ENCODE measurements at places on chromosomes 5 and 9.

- no peak for DNase-seq
Measured at GRCh38 chr9:99345942-99346341, 123.9 kb downstream of the SEC61B start.

- DNase-seq: no peak
Measured at GRCh38 chr9:14838701-14839100, 71.5 kb downstream of the FREM1 start.

DNA sequence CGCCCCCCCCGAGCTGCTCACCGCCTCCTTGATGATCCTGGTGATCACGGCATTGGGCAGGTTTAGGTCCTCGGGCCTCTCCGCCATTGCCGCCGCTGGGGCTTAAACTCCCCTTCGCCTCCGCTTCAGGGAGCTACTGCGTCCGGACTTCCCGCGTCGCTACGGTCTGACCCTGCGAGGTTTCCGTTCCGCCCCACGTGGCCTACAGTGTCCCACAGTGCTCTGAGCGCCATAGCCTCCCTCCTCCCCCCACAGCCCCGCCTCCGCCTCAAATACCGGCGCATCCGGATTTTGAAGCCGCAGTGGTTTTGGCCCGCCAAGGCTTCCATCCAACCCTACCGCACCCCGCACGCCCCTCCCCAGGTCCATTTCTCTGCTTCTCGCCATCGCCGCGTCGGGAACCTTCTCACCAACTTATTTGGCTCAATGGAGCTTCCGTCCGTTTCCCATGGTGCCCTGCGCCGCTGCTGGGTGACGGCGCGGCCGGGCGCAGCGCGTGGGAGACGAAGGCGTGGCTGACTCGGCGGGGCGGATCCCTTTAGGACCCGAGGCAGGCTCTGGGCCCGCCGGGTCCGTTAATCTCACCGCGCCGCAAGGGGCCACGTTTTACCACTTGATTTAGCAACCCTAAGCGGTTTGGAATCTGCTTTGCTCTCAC is at the start of the genes C9orf43 and POLE3:
TSS of gene C9orf43 (plus strand) at position 541 of the 658 bp plus-strand sequence. CDS start 2,747 bp downstream, outside the sequence.
TSS of gene POLE3 (minus strand) at position 469 of the 658 bp plus-strand sequence. CDS start at position 87, 382 bp downstream.
- DNase-seq: peak; percentile 97

DNA sequence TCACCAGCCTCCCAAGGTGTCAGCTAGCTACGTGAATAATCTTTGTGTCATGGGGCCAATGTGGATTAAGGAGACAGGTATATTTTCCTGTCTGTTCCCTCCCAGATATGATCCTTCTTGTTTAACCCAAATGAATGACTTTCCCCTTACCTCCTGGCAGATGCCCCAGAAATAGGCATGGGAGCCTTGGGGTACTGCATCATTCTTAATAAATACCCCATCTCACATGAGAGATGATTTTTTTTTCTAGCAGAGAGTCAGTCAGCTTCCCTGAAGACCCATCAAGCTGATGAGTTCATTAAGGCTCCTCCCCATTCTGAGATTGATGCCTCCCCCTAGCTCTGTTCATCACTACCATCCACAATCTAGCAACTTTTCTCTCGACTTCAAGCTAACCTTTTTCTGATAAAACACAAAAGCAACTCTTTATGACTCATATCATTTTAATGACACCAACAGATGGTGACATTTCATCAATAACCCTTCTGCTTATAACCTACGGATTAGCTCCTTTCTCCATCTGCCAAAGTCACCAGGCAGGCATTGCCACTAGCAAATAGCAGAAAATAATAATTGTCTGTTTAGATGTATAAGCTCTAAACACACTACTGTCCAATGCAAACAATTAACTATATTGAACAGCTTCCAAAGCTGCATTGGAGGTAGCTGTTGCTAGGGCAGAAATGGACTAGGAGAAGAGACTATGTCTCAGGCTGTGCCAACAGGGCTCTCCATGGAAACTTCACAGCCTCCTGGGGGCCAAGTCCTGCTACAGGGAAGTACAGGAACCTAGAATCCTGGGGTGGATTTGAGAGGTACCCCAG is 143.7 kb downstream of the ACER2 start:
- DNase-seq: no peak

GRCh38 chr5:96661855-96662724 is at the start of gene CAST:
TSS of gene CAST (plus strand) at chr5:96662376. CDS start at chr5:96662423, 47 bp downstream.
- DNase-seq: peak; percentile 93

- DNase-seq: no peak
Measured at GRCh38 chr5:120550358-120550757, 86.3 kb downstream of the PRR16 start.

DNA sequence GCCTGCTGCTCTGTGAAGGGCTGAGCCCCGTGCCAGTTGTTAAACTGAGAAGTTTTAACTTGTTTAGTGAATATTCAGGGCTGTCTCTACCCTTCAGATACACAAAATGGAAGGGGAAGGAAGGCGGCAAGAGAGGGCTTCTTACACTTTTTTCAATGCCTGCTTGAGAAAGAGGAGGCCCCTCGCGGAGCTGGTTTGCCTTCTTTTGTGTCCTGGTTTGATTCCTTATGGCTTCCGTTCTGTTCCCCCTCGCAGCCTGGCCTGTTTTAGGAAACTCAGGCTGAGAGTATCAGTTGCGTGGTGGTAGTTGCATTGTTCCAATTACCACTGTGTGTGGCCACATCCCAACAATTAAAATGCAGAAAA is 1.0 kb downstream of the FAM53C start:
- DNase-seq: no peak

- peak; percentile 87 for DNase-seq
Measured at GRCh38 chr5:180868960-180869359, 7.9 kb upstream of the ZFP62 start.

- DNase-seq: no peak
Measured at GRCh38 chr5:100446879-100447430, 88.2 kb upstream of the FAM174A start.

- no peak for DNase-seq
Measured at GRCh38 chr5:38613992-38614836, 57.8 kb upstream of the LIFR start.

DNA sequence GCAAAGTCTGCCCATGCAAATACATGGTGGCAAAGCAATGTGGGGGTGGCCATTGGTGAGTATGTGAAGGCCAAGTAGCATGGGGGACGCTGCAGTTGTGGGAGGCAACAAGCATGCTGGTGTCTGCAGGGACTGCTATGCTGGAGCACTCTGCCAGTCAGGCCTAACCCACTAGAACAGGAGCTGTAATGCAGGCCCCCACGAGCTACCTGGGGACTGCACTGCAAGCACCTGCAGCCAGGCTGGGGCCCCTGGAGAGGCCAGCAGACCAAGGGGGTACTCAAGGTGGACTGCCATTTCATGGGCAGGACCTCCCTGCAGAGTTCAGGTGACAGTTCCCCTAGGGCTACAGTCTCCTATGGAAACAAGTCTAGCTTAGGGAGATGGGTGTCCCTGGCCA is 183.8 kb upstream of the PDE4D start:
- DNase-seq: no peak

- DNase-seq: no peak
Measured at GRCh38 chr5:65674749-65675148, 47.2 kb downstream of the SGTB start.

- DNase-seq: no peak
Measured at GRCh38 chr5:80230269-80230992, 25.4 kb downstream of the SERINC5 start.

DNA sequence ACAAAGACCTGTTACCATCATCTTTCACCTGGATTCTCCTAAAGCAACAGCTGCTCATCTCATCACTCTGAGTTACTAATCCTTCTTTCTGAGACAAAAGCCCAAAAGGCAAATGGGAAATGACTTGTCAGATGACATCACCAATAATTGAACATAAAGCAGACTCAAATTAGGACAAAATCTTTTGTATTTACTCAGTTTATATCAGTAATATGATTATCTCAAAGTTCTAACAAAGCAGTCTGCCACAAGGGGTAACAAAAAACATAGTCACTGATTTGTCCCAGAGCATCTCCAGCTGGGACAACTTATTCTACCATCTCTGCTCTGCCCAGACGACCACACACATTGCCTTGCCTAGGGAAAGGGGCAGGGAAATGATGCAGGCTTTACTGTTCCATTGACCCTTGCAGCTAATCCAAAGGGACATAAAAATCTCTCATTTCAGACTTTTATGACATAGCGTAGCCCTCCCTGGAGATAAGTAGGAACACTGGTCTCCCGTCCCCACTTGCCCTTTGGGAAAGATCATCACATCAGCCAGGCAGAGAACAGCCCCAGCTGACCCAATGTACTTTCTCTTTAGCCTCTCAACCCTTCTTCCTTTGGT is 249.5 kb upstream of the PTGER4 start:
- no peak for DNase-seq

- no peak for DNase-seq
Measured at GRCh38 chr9:98520221-98520960, 188.3 kb downstream of the GABBR2 start.

GRCh38 chr5:140677947-140678346 is 4.6 kb upstream of the DND1 start:
- DNase-seq: no peak

- no peak for DNase-seq
Measured at GRCh38 chr5:142151436-142152383, 43.1 kb downstream of the NDFIP1 start.

- DNase-seq: no peak
Measured at GRCh38 chr5:168601972-168602371, 22.8 kb upstream of the PANK3 start.

DNA sequence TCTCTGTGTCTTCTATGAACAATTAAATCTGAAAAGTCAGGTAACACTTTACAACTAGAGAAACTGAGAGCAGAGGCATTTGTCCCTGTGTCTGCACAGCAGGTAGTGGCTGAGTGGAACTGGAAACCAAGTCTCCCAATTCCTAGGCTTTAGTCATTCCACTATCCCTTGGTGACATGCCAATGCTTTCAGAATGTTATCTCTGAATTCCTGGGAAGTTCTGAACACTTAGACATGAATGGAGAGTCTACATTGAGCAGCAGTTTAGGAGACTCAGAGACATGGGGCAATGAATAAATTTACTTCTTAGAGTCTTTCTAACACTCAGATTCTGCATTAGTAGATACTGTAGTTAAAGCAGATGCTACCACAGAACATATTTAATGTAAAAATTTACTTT is 94.8 kb upstream of the APC start:
- no peak for DNase-seq

- DNase-seq: peak; percentile 65
Measured at GRCh38 chr9:124593651-124594058, 86.5 kb upstream of the NR5A1 start.

DNA sequence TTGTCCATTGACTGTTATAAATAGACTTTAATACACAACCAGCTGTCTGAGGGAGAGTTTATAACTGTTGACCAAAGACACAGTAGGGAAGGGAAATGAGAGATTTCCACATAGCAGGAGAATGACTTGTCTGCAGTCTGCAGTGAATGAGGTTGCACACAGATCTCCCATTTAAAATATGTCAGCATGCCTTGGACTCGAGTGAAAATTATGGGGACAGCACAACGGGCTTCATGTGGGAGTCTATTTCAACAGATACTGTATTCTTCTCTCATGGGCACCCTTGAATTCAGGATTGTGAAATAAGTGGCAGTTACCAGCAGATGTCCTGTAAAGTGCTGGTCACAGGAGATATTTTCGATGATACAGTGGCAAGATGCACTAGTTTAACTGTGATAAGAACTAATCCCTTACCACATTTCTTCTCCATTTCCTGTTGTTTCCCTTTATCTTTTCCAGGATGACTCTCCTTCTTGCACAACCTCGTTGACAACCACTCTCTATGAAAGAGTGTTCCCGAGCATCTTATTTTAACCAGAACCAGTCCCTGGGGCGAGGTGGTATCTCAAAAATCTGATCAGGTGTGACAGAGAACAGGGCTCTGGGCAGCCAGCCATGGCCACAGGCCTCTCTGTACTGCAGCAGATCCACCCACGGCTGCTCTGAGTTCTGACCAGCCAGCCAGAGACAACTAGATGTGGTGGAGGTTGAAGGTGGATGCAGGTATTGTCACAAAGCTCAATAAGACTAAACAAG is 51.5 kb upstream of the MAP3K1 start:
- DNase-seq: no peak

DNA sequence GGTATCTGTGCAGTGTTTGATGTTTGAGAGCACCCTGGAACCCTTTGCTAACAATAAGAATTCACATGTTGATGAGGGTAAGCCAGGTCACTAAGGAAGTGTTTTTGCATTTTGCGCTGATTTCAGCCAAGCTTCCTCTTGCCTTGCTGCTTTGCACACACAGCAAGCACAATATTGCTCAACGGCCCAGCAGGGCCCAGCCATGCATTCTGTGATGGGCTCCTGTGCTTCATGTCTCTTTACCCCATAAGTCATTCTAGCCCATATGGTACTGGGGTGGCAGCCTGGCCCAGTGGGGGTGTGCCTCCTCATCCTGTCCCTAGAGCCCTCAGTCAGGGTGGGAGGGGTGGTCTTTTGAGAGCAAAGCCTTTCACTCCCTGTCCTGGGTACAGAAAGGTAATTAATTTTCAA is 481.3 kb downstream of the GADD45G start:
- DNase-seq: no peak

DNA sequence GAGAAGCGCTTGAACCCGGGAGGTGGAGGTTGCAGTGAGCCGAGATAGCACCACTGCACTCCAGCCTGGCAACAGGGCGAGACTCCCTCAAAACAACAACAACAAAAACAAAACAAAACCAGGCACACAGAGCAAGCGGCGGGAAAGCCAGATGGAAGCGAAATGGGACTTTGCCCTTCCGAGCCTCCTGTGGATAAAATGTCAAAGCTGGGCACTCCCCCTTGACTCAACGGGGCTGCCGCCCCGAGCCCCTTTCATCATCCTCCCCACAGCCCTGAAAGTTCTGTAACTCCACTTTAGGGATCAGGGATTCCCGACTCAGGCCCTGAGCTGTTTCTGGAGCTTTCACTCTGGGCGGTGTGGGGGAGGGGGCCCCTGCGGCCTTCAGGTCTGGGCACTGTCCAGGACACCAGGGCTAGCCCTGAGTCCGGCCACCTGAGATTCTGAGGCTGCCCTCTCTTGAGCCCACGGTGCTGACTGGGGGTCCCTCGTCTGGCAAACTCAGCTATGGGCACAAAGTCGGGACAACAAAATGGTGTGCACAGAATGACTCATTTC is 30.6 kb upstream of the OBP2B start:
- no peak for DNase-seq

- DNase-seq: no peak
Measured at GRCh38 chr9:28915202-28915930, 1342.1 kb upstream of the C9orf72 start.

GRCh38 chr5:146544232-146544631 is 28.2 kb upstream of the GPR151 start:
- no peak for DNase-seq

DNA sequence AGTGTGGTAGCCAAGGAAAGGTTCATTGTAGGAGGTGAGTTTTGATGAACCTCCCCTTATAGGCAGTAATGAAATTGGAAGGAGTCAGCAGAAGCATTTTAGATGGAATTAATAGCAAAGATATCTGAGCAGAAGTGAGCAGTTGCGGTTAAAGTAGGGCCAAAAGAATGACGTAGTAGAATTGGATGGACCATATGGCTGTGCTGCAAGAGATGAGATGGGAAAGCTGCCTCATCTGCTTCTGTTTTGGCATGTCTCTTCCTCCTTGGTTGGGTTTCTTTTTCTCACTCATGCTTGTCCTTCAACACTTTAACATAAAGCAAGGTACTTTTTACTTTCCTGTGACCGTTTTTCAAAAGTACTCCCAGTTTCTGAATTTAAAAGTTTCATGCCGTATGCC is 55.8 kb downstream of the AQP7 start:
- no peak for DNase-seq

Measured in ecto neural progenitor cell (in vitro differentiated cells).